ENCODE measurements at places on chromosomes 11 and 22.

GRCh38 chr11:93194673-93195291 lies 3.0 kb downstream of the SLC36A4 start:
- no peak for DNase-seq

- DNase-seq: no peak
Measured at GRCh38 chr22:19816372-19817119, 38.1 kb downstream of the GNB1L start.

GRCh38 chr11:65718964-65719492 lies 1.6 kb downstream of the RNASEH2C start:
- peak; percentile 35 for DNase-seq

GRCh38 chr11:129048911-129049310 lies 106.2 kb upstream of the TP53AIP1 start:
- no peak for DNase-seq

GRCh38 chr11:71458146-71459070 lies 5.4 kb downstream of the NADSYN1 start:
- DNase-seq: no peak
